Amniotic epithelial cell (primary cell): ENCODE measurements at places on chromosomes 16 and 17.

DNA sequence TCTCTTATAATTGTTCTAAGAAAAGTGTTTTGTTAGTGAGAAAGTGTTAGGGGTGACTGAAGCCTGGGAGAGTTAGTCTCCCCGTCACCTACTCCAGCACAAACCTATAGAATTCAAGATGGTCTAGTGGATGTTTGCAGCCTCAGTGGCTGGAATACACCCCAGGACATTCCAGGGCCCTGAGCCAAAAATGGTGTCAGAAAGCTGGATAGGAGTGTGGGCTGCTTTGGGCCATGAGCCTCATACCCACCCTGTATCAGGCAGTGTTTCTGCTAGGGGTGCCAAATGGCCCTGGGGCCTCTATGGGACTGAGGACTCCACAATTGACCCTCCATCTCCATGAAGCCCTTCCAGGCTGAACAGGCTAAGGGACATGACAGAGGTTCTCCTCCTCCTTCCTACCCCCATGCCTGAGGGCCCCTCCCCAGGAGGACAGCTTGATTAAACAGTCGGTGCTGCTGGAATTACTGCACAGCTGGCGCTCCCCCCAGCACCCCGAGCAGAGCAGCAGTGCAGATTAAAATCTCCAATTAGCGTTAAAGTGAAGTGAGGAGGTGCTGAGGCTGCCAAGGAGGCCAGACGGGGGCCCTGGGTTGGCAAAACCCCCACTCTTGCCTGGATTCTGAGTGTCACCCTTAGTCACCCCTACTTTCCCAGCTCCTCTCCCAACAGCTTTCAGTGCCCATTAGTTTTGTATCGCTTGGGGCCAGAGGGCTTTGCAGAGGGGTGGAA is 59.1 kb downstream of the NEUROD2 start:
- no peak for DNase-seq

DNA sequence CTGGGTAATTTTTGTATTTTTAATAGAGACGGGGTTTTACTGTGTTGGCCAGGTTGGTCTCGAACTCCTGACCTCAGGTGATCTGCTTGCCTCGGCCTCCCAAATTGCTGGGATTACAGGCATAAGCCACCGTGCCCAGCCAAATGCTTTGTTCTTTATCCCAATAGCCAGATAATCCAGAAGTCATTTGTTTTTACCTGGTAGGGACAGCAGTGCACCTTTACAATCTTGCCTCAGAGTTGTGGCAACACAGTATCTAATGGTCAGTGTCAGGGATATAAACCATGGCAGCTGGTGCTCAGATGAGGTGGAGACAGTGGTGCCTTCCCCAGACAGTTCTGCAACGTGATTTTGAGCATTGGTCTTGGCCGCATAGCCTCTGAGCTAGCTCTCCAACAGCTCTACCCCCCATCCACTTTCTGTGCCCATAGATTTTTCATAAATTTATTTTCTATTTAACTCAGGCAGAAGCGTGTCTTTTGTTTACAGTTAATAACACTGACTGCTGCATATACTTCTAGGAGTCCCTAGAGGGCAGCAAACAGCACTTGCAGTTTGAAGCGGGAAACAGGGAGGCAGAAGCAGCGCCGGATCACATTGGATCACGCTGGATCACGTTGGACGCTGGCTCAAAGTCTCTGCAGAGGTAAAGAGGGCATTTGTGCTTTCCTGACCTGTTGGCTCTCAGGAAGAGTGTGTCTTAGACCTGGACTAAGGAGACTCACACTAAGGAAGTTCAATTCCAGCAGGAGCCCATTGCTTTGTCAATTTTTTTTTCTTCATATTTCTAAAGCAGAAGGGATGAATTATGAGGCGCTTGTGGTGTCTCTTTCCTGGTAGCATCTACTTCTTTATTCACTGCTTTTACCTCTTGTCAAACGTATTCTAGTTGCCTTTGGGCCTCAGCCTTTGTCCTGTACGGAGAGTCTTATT is 5.1 kb upstream of the GGT6 start:
- DNase-seq = peak; percentile 77

DNA sequence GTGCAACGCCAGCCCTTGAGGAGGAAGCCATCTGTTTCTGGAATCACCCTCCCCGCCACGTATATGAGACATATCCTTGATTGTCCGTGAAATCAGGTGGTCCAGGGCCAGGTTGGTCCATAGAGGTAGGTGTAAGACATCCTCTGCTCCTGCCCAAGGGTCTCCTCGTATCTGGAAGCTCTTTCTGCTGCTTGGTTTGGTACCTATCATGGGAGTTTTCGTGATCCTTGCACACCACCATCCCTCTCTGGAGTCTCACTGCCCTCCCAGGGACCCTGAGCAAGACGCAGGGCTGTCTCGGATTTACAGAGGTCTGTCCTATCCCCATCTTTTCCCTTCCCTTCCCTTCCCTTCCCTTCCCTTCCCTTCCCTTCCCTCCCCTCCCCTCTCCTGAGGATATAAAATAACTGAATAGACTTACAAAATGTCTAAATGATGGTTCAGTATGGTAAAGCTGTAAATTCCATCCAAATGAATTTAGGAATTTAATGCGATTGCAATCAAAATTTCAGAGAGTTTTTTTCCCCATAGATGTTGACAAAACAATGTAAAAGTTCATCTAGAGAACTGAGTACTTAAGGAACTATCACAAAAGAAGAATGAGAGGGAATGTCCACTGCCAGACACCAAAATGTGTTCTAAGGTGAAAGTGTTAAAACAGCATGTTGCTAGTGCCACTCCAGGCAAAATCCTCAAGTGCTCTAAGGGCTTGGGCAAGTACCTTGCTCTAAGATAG is 2.0 kb upstream of the CCDC42 start:
- no peak for DNase-seq

GRCh38 chr16:54505549-54506213 is 219.1 kb upstream of the IRX3 start:
- DNase-seq = no peak

DNA sequence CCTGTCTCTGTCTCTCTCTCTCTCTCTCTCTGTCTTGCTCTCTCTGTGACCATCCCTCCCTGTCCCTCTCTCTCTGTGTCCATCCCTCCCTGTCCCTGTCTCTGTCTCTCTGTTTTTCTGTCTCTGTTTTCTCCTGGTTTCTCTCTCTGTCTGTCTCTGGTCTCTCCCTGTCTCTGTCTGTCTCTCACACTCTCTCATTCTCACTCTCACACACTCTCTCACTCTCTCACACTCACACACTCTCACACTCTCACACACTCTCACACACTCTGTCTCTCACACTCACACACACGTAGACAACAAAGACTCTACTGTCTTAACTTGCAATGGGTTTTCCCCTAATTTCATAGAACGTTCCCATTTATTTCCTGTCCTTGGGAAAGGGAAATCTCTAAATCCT is 299.5 kb downstream of the FOXL1 start:
- no peak for DNase-seq

DNA sequence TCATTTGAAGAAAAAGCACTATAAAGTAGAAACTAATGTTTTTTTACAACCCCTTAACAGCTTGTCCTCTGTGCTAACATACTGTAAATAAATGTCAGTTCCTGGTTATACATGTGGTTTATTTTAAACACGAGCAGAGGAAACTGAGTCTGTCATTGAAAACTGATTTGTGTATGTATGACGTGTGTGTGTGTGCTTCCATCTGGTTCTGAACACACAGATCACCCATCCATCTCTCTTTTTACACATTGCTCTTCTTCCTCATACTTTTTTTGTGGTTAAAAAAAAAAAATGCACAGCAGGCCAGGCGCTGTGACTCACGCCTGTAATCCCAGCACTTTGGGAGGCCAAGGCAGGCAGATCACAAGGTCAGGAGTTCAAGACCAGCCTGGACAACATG is 49.5 kb downstream of the ZNF423 start:
- DNase-seq = peak; percentile 44

DNA sequence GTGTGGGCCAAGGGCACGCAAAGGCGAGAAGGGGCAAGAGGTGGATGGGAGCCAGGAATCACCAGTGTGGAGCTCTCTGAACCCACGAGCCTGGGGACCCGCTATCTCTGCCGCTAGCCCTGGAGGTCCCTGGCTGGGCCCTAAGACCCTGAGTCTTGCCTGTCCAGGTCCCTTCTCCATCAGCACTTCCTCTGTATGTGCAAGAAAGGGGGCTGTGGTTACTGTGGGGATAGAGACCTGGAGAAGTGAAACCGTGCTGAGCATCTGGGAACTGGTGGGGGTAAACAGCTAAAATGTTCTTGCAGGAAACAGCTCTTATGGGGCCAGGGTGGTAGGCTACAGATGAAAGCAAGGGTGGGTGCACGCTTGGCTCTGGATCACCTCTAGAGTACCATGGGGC is 3.1 kb downstream of the SPNS3 start:
- DNase-seq = no peak

DNA sequence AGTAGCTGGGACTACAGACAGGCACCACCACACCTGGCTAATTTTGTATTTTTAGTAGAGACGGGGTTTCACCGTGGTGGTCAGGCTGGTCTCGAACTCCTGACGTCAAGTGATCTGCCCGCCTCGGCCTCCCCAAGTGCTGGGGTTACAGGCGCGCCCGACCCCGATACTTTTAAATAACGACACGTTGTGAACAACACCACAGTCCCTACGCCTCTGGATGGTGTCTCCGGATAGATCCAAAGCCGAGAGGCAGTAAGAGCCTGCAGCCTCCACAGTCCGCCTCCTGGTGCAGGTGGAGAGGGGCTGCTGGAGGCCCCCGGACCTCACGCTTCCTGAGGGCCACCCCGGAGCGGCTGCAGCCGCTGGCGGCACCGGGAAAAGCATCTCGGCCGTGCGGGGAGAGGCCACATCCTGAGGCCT is 741 bp upstream of the TLCD3A start:
- no peak for DNase-seq

- peak; percentile 30 for DNase-seq
Observed at GRCh38 chr16:71610936-71611871, 14.8 kb upstream of the MARVELD3 start.

DNA sequence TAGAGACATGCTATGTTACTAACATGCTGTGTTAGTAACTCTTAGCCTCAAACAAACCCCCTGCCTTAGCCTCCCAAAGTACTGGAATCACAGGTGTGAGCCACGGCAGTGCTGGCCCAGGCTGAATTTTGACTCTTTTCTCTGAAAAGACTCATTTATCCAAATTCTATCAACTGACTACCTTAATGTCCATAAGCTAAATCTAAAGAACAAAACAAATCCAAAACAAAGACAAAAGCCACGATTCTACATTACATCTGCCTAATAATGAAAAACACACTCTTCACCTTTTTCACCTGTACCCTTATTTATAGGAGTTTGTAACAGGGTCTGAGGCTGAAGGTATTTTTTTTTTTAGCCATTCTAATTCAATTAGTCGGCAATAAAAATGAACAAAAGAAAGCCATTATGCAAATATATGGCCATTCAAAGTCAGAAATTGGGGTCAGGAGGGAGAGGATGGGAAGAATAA is 432.5 kb downstream of the RBFOX1 start:
- no peak for DNase-seq

GRCh38 chr16:851871-852270 is 51.3 kb upstream of the GNG13 start:
- no peak for DNase-seq

DNA sequence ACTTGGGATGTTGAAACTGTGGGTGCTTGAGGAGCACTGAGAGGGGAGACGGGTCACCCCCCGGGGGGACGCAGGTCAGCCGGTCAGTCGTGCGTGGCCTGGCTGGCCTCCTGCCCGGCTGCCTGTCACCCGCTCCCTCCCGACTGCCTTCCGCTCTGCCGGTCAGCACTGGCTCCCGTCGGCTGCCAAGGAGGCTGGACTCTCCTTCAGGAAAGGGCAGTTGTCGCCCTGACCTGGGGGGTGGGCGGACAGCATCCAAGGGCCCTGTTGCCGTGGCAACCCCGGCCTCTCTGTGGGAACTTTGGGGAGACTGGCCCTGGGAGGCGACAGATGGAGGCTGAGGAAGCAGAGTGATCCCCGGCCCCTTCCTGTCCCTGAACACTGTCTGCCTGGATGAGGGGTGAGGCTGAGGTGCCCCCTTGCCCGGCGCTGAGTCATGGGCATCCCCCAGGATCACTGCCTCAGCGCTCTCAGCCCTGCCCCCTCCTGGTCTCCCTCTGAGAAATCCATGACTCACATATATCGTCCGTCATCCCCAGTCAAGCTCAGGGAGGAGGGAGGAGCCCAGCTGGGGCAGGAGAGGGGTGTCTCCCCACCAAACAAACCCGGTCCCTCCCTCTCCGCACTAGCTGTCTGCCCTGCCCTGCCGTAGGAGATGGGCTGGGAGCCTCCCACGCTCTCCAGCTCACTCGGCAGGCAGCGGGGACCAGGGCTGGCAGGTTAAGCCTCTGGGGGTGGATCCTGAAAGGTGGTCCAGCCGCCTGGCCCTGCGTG is at the start of gene ADGRG1:
Gene ADGRG1, plus strand, starts transcription at position 623 of the 774 bp plus-strand sequence. CDS start 21,658 bp downstream, outside the sequence.
- DNase-seq = peak; percentile 97

GRCh38 chr16:66240631-66241395 is 125.7 kb upstream of the CDH5 start:
- no peak for DNase-seq

GRCh38 chr17:40974366-40974765 is 7.6 kb upstream of the KRT39 start:
- DNase-seq = no peak

- DNase-seq = no peak
Observed at GRCh38 chr16:29745853-29746345, at the start of gene C16orf54. Gene C16orf54 (minus strand): TSS chr16:29745990. CDS start chr16:29744951, 1,039 bp downstream.

DNA sequence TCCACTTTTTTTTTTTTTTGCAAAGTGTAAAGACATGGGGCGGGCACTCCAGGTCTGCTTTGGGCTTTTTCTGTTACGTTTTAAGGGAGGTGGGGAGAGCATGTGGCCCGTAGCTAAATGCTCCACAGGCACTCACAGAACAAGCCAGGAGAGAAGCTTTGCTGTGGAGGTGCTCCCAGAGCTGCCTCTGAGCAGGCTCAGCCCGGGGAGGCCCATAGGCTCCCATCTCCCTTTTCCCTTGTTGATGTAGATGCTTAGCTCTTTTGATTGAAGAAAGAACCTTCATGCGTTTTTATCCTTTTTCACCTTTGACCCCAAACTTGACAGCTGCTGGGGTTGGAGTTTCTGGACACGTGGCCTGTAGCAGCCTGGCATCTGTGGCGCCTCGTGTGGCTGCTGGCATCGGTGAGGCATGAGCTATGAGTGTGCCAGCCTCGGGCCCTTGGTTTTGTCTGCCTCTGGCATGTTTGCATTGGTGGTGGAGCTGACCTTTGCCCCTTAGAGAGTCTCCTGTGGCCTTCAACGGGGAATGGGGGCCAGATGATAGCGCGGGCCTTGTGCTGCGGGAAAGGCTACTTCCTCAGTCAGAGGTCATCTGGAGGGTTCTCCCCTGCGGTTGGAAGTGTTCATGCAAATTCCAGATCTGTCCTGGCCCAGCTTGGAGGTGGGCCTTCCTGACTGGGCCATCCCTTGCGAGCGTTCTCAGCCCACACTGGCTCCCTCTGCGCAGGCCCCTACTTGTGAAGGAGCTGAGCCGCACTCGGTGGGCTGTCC is 20.0 kb upstream of the IL17C start:
- peak; percentile 19 for DNase-seq

DNA sequence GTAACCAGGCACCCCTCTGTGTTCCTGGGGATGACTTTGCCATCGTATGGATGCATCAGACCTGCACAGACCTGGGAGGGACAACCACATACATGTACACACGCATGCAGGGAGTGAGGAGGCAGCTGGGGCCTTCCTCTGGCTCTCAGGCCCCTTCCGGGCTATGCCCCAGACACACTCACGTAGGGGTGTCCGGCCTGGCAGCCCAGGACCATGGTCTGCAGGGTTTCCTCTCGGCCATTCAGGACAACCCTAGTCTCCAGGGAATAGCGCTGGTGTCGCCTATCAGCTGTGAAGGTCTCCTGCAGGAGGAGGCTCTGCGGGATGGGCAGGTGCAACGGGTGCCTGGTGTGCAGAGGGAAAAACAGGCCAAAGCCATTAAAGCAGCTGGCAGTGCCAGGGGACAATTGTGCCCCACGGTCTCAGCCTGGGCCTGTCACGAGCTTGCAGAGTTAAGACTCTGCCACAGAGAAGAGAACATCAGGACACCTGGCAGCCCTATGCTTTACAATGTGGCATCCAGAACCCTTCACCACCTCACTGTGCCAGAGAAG is 101.4 kb downstream of the RMI2 start:
- DNase-seq = no peak
